ENCODE measurements at places on chromosomes 11 and 22.

GRCh38 chr22:49018601-49019000 is 809.1 kb downstream of the BRD1 start:
- no peak for DNase-seq

- DNase-seq, result no peak
These were observed 161.0 kb upstream of the SORL1-AS1 start for GRCh38 chr11:121613724-121614123.

DNA sequence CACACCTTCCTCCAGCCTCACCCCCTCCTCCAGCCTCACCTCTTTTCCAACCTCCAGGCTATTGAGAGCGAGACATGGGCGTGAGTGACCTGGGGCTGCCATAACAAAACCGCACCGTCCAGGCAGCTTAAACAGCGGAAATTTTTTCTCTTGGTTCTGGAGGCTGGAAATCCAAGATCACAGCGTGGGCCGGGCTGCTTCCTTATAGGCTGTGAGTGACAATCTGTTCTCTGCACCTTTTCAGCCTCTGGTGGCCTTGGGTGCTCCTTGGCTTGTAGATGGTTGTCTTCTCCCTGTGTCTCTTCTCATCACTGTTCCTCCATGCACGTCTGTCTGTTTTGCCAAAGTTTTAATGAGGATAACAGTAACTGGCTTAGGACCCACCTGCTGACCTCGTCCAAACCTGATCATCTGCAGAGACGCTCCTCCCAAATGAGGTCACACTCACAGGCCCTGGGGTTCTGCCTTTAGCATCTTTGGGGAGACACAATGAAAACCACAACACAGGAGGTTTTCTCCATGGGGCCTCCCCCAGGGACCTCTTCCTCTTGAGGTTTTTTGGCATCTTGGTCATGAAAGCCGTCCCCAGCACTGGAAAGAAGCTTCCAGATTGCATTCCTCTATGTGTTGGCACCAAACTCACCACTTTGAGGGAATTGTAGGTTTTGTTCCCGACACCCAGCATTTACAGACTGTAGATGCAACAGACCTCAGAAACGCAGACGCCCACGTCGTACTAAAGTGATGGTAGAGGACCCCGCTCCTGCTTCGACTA is 878.1 kb downstream of the BRD1 start:
- no peak for DNase-seq

GRCh38 chr11:82969811-82970210 is 68.3 kb downstream of the DDIAS start:
- no peak for DNase-seq

- DNase-seq, result no peak
These were observed 14.3 kb upstream of the RANBP1 start for GRCh38 chr22:20101638-20102037.

- no peak for DNase-seq
These were observed 181.3 kb upstream of the SEZ6L start for GRCh38 chr22:25987948-25988347.

GRCh38 chr11:75872887-75873416 is 57.9 kb downstream of the UVRAG start:
- DNase-seq, result no peak

- DNase-seq, result no peak
These were observed 2.6 kb downstream of the TBX10 start for GRCh38 chr11:67636962-67637361.

DNA sequence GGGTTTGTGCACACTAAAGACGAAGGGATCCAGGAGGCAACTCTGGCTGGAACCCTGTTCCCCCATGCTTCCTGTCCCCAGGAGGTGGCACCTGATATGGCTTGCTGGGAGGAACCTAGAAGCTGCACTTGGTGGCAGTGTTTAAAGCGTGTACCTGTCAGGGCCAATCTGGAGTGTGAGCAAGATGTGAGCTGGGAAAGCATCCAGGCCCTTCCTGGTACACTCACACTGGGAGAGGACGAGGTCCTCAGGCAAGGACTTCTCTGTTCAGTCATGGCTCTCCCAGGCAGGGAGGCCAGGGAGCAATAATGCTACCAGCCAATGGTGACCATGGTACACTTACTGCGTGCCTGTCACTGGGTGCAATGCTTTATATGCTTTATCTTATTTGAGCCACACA is 130.7 kb upstream of the NECTIN1 start:
- no peak for DNase-seq

- no peak for DNase-seq
These were observed 986 bp downstream of the NLRP10 start for GRCh38 chr11:7964261-7964660.

DNA sequence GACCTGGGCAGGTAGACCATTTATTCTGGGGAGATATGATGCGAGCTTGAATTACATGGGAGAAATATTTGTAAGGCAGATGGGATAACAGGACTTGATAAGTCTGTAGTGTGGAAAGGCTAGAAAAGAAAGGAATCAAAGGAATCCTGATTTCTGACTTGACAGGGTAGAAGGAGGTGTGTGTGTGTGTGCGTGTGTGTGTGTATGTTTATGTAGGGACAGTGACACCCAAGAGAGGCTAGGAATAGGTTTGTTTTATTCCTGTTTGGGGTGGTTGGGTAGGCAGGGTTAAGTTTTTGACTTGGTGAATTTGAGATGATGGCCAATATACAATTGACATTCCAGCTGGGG is 390 bp upstream of the HTATIP2 start:
- DNase-seq, result no peak

DNA sequence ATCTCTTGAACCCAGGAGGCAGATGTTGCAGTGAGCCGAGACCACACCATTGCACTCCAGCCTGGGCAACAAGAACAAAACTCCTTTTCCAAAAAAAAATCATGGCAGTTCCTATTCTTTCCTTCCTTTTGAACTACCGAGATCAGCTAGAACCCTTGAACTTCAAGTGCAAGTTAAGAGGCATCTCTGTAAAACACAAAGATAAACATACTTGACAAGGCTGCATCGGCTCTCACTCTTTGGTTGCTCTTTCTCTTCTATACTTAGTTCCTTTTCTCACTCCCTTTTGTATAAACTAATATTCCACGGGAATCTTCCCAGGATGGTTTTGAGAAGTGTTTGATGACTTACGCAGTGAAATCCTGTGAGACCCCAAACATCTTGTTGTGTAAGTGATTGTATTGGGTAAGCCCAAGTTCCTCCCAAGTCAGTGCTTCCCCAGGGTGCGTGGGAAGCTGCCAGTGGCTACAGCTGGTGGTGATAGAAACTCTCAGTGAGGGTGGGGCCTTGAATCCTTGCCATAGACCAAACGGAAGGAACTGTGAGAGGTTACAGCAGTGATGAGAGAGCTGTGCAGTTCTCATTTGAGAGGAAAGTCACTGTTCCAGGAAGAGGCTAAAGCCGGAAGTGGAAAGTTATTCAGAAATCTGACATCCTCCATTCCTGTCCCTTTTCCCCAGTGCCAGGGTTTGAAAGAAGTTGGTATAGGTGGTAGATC is 24.1 kb upstream of the CDC42EP2 start:
- no peak for DNase-seq

GRCh38 chr11:131759140-131759539 is 388.7 kb downstream of the NTM start:
- DNase-seq, result no peak

DNA sequence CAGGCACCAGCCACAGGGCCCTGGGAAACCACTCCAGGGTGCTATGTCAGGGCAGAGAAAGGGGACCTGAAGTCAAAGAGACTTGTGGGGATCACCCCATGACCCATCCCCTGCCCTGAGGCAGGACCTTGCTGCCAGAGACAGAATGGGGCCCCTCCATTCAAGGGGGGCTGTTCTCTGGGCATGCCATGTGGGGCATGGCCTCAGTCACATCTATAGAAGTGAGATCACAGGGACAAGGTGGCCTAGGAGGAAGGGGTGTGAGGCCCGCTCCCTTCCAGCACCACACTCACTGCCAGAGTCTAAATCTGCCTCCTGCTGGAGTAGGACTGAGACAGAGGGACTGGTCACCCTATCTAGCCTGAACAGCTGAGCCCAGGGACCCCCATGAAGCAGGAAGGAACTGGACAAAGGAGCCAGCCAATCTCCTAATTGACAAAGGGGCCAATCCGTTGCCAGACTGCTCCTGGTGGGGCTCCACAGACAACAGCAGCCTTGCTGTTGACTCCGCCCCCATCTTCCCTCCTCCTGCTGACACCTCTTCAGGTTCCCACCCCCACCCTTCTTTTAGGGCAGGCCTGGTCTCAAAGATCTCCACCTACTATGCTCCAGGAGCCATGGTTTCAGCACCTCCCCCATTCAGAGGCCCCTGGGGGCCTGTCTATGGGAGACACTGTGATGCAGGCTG is 26.0 kb downstream of the NEAT1 start:
- no peak for DNase-seq

GRCh38 chr22:19745155-19746101 is 15.2 kb upstream of the TBX1 start:
- DNase-seq, result no peak

GRCh38 chr22:19149047-19149883 is 827 bp downstream of the GSC2 start:
- DNase-seq, result no peak

- no peak for DNase-seq
These were observed 12.2 kb downstream of the CBL start for GRCh38 chr11:119218141-119218878.

- no peak for DNase-seq
These were observed 15.8 kb upstream of the PAFAH1B2 start for GRCh38 chr11:117128289-117128688.

DNA sequence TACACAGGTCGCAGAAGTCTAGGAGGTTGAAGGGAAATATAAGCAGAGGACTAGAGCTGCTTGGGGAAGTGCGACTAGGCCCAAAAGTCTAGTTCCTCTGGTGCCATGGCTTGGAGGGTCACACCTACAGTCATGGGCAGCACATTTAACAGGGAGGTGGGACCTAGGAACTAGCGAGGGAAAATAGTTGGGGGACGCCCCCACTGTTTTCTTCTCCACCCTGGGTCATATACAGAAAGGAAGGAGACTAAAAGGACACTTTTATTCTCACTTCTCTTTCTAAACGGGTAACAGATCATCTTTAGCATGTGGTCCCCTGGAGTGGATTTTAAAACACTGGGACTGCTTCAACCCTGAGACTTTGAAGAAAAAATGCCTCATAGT is 16.6 kb downstream of the APIP start:
- no peak for DNase-seq

DNA sequence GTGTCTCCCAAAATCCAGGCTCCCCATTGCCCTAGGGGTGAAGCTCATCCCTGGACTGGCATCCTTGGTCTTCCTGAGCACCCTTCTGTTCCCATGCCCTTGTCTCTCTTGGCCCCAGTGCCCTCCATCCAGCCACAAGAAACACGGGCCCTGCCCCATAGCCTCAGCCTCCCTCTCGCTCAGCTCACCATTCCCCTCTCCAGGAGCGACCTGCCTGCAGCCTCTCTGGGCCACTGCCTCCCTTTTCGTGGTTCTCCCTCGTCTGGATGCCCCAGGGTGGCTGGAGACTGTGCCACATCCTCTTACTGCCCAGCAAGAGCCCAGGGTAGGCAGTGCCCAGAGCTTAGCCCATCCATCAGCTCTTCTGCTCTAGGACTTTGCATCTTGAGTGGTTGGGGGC is 532.1 kb downstream of the TBC1D22A start:
- peak; percentile 10 for DNase-seq

DNA sequence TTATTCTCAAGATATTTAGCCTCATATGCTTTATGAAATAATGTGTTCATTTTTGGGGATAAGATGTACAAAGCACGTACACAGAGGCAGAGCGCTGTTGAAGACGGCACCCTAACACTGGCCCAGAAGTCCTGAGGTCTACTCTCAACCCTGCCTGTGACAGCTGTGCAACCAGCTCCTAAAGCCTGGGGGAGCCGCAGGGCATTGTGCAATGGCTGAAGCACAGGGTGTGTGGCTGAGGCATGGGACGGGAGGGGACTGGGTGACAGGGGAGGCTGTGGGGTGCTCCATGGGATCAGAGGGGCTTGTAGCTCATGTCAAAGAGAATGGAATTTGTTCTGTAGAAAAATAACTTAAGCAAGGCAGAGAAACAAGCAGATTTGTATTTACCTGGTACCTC is 27.7 kb downstream of the FAM227A start:
- DNase-seq, result no peak

DNA sequence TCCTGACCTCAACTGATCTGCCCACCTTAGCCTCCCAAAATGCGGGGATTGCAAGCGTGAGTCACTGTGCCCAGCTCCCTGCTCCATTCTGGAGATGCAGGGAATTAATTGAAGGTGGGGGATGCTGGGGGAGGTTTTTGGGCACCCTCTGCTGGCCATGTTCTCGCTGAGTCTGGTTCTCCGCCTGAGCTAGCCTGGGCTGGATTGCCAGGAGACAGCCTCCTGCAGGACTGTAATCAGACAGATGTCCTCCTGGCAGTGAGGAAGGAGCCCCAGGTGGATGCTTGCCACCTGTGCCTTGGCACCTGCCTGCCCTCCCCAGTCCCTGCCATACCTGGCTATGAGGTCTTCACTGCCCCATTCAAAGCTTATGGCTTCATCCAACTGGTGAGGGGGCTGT is 5.4 kb downstream of the MTFP1 start:
- no peak for DNase-seq

- DNase-seq, result no peak
These were observed 578.5 kb downstream of the BUD13 start for GRCh38 chr11:116194156-116194904.

- DNase-seq, result no peak
These were observed 104.4 kb upstream of the PARVA start for GRCh38 chr11:12272821-12273617.

- DNase-seq, result no peak
These were observed 40.9 kb downstream of the TCF20 start for GRCh38 chr22:42229455-42230149.

DNA sequence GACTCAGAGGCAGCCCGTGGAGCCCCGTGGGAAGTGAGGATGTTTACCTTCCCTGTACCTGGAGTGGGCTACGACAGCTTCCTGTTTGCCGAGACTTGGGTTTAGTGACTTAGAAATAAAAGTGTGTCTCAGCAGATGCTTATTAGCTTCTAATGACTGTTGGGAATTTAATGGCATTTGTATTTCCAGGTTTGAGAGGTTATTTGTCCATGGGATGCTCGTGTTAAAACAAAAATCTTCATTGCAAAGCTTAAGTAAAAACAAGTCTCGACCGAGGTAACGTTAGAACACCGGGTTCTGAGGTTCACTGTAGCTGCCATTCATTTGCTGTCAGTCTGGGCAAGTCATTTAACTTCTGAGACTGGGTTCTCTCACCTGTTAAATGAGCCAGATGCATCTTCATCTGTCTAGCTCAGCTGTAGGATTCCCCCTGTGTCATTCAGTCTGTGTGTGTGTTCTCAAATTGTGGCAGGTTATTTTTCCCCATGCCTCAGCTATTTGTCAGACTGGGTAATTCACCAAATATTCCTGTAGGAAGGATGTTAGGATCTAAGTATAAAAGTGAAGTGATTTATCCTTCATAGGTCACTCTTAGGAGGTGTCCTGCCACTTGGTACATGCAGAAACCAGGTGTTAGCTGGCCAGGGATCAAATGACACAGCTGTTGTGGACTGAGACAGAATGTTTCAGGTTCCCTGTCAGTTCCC is 791 bp downstream of the EI24 start:
- DNase-seq, result no peak

GRCh38 chr11:70755410-70756158 is 357.3 kb downstream of the CTTN start:
- peak; percentile 86 for DNase-seq
